Epithelial cell of proximal tubule (primary cell): ENCODE measurements at places on chromosomes 5 and 9. TPM values are rescaled to one million over a fixed set of nuclear protein-coding genes. Genes with fewer than 3 reads are reported as not detected.

GRCh38 chr9:118008246-118008645 lies 304.0 kb downstream of the TLR4 start:
- no peak for DNase-seq

- no peak for DNase-seq
These were observed 192.6 kb downstream of the ESM1 start for GRCh38 chr5:54792611-54793404.

- DNase-seq: no peak
These were observed 256.7 kb downstream of the ARRDC3 start for GRCh38 chr5:91126448-91126847.

DNA sequence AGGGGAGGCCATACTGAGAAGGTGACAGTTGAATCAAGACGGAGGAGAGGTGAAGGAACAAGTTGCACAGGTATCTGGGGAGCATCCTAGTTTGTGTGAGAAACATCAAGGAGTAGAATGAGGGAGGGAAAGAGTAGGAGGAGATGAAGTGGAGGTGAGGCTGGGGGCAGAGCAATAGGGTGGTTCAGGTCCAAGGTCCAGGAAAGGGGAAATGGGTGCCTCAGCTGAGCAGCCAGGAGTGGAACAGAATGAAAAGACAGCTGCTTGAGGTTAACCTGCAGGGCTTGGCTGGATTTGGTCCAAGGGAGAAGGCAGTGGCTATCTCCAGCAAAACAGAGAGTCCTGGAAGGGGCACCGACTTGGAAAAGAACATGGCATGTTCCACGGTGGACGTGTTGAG lies 5.3 kb downstream of the SLC1A1 start:
- DNase-seq: no peak

DNA sequence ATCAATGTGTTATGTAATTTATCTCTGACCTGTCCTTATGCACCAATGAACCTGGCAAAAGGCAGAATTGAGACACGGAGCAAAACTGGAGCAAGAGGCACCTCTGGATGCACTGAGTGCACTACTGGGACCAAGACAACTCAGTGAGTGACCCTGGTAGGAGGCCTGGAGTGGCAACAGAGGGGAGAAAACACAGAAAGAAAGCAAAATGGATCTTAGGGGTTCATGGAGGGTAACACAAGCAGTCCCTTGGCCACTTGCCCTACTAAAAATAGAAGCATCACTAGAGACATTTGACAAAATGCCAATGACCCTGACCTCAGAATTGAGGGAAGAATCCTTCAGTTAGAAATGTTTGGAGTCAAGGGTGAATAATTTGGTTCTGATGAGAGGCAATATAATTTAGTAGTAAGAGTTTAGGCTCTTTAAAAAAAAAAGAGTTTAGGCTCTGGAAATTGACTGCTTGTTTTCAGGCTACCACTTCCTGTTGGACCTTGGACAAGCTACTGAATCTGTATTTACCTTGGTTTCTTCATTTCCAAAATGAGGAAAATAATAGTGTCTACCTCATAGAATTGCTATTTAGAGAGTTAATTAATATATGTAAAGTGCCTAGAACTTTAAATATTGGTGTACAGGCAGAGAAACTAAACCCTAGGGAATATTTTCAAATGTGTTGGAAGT lies 234.9 kb upstream of the TARS1 start:
- no peak for DNase-seq

Gene SLF1
- total RNA-seq: 8.9 and 13.1 TPM in 2 replicates

Gene CARD9
- 1.2 and 1.4 TPM in 2 replicates for total RNA-seq
